GF-D8 (cell line): ENCODE measurements at places on chromosomes 13 and 19.
A peak's percentile ranks its signal among the peaks of the same experiment; 100 is the strongest.

DNA sequence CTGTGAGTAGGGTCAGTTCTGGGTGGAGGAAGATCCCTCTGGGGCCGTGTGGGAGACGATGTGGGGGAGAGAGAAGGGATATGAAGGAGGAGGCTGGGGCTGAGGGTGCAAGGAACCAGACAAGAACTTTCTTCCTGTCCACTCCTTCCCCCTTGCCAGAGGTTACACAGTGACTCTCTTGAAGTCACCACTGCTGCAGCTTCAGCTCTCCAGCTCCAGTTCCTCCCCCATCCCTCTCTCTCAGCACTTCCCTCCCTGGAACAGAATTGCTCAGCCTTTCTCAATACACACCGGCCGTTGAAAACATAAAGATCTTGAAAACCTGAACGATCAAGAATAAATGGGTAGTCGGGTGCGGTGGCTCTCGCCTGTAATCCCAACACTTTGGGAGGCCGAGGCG, 5.1 kb downstream of the ZSWIM9 start:
- DNase-seq, result no peak

DNA sequence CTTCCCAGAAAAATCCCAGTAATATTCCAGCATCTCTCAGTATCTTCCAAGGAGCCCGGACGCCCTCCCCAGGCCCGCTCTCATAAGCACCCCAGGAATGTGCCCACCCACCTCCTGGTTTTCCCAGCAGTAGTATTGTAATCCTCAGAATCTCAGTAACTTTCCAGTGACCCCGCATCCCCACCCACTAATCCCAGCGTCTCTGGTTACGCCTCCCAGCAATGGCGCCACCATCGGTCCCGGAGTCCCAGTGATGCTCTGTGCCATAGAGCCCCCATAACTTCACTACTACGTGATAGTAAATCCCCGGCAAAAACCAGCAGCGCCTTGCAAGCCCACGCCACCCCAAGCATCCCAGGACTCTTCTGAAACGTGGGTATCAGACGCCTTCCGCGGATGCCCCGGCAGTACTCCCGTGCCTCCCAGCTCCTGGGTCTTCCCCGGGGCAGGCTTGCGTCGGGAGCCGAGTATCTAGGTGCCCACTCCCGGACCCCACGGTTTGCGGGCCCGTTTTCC, 928 bp upstream of the PNPLA6 start:
- DNase-seq, result no peak

DNA sequence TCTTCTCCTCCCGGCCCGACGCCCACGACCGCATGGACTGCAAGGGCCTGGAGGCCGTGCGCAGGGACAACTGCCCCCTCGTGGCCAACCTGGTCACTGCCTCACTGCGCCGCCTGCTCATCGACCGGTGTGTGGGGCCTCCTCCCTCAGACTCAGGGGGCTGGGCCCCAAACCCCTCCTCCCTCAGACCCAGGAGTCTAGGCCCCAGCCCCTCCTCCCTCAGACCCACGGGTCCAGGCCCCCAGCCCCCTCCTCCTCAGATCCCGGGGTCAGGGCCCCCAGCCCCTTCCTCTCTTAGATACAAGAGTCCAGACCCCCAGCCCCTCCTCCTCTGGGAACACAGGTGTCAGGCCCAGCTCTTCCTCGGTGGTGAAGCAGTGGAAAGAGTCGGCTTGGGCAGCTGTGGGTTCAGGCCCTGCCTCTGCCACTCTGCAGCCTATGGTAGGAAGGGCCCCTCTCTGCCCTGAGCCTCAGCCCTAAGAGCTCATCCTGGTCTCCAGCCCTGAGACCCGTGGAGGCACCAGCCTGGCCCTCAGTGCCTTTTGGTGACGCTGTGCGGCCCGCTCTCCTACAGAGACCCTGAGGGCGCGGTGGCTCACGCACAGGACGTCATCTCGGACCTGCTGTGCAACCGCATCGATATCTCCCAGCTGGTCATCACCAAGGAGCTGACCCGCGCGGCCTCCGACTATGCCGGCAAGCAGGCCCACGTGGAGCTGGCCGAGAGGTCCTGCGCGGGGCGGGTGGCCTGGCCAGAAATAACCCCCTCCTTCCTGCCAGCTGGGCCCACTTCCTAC, 3.7 kb upstream of the SPIB start:
- DNase-seq, result no peak

GRCh38 chr13:40961214-40961613, 57.9 kb downstream of the ELF1 start:
- peak; percentile 84 for DNase-seq

GRCh38 chr13:91817250-91817649, 418.8 kb downstream of the GPC5 start:
- DNase-seq, result no peak

DNA sequence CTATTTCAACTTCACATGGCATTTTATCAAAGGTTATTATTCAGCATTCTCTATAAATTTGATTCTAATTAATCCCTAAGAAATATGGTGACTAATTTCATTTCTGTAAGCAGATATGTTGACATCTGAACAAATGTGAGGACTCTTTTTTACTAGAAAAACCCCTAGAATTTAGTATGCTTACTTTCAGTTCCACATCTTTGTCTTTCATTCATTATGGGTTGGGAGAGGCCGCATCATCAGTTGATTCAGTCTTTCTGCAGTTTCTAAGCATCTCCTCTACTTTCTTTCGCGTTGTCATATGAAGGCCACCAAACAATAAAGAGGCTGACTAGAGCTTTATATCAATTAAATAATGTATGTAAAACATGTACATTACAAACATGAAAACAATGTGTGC, 55.4 kb upstream of the MTIF3 start:
- DNase-seq, result no peak

DNA sequence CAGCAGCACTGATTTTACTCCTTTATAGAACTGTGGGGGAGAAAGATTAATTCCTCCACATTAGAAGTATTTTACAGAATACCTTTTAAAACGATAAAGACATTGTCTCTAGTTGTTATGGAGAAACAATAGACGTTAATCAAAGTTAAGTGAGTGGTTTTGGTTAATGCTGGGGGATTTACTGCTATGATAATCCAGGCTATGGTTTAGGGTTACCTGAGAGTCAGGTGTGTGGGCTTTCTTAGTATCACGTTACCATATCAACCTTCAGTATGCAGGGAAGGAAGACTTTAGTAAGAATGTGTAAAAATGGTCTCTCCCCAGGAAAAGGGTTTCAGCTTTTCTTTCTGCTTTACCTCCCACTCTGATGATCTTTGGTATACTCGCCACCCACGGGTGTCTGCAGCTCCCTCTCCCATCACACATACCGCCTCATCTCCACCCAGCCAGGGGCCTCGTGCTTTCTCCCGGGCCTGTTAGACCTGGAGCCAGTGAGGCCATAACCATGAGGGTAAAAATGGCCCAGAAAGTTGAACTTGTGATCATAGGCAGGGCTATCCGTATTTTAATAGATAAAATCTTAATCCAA, 45.6 kb upstream of the WDFY2 start:
- no peak for DNase-seq

DNA sequence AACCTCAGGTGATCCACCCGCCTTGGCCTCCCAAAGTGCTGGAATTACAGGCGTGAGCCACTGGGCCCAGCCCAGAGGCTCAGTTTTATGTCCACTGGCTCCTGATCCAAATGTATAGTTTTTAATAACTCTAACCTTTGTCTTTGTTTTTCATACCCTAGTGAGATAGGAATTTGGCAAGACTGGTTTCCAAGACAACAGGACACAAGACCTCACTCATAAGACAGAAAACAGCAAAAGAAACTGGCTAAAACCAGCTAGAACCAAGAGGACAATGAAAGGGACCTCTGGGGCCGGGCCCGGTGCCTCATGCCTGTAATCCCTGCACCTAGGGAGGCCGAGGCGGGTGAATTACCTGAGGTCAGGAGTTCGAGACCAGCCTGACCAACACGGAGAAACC, 27.6 kb downstream of the CPT1C start:
- no peak for DNase-seq

- DNase-seq, result no peak
These were observed 7.0 kb upstream of the SEMA6B start for GRCh38 chr19:4566402-4567051.

GRCh38 chr13:110431425-110432294, 124.6 kb downstream of the COL4A2 start:
- no peak for DNase-seq

GRCh38 chr13:102555914-102556553, 40.8 kb upstream of the TPP2 start:
- peak; percentile 18 for DNase-seq

DNA sequence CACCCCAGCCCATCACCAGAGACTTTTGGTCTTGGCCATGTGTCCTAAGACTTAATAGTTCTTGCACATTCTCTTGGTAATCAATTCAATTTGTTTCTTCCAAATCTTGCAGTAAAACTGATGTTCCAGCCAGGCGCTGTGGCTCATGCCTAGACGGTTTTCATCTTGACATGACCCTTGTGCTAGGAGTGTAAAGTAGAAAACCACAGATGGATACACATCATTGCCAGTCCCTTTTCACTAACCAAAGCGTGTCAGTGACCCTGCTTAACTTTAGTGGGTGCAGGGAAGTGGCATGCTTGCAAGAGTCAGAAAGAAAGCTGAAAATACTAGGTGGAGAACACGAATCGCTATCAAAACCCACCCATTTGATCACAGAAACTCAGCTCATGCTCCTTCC, 18.0 kb upstream of the CD70 start:
- no peak for DNase-seq

DNA sequence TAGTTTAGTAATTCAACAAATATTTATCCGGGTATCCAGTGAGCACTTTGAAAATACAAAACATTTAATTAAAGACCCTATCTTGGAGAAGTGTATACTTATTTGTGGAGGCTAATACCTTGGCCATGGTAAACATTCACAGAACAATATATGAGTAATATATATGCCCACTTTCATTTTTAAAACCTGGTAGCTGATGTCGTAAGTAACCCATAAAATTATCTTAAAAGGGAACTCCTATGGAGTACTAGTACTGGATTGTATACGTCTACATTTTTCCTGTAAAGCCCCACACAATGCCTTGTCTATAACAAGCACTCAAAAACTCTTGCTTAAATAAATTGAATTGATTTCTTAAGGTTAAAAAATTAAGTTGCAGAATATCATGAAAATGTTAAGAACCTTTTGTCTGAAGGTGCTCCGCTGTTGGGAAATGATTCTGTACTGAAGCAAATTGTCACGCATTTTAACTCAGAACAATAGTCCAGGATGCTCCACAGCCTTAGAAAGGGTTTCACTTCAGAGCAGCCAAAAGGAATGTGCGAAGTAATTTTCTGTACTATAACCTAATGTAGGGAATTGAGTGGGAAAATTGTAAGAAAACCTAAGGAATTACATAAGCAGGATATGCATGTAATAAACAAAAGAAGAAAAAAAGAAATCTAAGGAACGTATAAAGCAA, 58.9 kb upstream of the C1QTNF9 start:
- DNase-seq, result no peak

GRCh38 chr19:3720349-3720917, 12.2 kb downstream of the TJP3 start:
- no peak for DNase-seq

GRCh38 chr13:20069956-20070355, 90.9 kb downstream of the GJA3 start:
- DNase-seq, result no peak

GRCh38 chr19:32676186-32676894, 692 bp downstream of the RGS9BP start:
- no peak for DNase-seq

GRCh38 chr13:93227878-93228642, 1.5 kb downstream of the GPC6 start:
- DNase-seq, result no peak

GRCh38 chr19:33814181-33815165, 17.8 kb downstream of the KCTD15 start:
- DNase-seq, result no peak

DNA sequence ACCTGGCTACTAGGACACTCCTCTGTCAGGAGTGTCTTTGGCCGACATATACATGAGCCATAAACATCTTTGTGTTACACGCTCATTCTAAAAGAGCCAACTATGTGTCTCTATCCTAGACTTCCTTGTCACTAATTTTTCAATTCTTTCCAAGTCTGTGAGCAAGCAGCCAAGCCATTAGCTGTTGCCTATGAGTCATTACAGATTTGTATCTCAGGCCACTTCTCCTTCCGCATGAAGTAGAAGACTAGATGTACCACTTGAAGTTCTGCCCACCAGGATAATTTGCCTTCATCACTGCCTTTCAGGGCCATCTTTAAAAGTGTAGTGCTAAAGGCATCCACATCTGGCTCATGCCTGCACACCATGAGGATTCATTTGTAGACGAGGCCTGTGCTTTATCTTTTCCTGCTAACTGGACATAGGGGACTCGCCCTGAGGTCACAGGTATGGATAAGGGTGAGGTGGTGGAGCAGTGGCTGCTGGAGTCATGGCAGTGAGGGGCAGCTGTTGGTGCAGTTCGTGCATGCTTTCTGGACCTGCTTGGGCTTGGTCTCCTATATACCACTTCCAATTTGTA, 126.1 kb upstream of the KL start:
- no peak for DNase-seq

GRCh38 chr13:32098272-32098671, 66.7 kb downstream of the FRY start:
- no peak for DNase-seq

GRCh38 chr19:35559281-35559659, 4.2 kb downstream of the ATP4A start:
- DNase-seq, result no peak

GRCh38 chr19:1274852-1275259, 474 bp upstream of the FAM174C start:
- DNase-seq, result no peak

- no peak for DNase-seq
These were observed 792.1 kb upstream of the ARGLU1 start for GRCh38 chr13:107360010-107360409.

DNA sequence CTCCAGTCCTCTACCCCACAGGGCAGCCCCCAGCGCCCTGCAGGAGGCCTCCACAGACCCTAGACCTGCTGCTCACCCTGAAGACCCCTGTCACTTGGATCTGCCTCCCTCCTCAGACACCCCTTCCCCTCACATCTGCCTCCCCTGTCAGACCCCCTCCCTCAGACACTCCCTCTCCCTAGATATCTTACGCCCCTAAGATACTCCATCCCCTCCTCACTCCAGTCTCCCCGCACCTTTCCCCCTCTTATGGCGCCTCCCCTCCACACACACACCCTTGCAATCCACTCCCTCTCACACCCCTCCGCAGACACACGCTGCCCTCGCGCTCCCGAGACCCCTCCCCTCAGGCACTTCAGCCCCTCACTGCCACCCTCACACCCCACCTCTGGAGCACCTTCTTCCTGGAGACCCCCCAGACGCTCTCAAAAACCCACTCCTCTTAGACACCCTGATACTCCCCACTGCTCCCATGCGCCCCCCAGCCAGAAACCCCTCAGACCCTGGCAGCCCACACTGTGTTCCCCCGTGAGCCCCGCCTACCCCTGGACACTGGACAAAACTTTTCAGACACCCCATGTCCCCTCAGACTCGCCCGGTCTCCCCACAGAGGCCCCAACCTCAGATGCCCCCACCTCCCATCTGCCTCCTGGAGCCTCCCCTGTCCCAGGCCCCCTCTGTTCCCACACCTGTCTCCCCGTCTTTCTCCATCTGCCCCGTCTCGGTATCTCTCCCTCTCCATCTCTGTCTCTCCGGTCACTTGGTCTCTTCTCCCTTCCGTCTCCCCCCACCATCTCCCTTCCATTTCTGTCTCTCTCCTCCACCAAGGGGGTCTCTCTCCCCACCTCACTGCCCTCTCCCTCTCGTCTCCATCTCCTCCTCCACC, 14.5 kb downstream of the ERFL start:
- no peak for DNase-seq
